ENCODE measurements at places on chromosomes 3 and 15.

DNA sequence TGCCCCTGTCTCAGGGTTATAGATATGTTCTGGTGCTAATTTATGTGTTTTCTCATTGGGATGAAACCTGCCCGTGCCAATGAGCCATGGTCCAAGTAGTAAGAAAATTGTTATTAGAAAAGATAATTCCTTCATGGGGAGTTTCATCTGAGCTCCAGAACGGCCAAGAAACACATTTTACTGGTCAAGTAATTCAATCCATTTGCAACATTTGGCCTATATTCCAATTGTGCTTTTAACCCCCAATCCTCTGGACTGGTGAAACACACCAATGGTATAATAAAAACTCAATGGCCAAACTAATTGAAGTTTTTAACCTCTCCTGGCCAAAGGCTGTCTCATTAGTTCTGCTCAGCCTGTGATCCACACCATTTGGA is 53.7 kb upstream of the XCR1 start:
- no peak for DNase-seq

GRCh38 chr15:73685981-73686380 is 1.8 kb downstream of the CD276 start:
- no peak for DNase-seq

- DNase-seq: no peak
Observed at GRCh38 chr15:101441696-101442095, 47.8 kb downstream of the PCSK6 start.

DNA sequence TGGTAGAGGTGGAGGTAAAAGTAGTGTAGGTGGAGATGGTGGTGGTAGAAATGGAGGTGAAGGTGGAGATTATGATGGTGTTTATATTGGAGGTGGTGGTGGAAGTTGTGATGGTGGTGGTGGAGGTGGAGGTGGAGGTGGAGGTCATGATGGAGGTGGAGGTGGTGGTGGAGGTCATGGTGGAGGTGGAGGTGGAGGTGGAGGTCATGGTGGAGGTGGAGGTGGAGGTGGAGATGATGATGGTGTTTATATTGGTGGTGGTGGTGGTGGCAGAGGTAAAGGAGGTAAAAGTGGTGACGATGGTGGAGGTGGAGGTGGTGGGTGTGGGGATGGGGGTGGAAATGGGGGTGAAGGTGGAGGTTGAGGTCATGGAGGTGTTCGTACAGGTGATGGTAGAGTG is 107.8 kb downstream of the ASB7 start:
- no peak for DNase-seq

DNA sequence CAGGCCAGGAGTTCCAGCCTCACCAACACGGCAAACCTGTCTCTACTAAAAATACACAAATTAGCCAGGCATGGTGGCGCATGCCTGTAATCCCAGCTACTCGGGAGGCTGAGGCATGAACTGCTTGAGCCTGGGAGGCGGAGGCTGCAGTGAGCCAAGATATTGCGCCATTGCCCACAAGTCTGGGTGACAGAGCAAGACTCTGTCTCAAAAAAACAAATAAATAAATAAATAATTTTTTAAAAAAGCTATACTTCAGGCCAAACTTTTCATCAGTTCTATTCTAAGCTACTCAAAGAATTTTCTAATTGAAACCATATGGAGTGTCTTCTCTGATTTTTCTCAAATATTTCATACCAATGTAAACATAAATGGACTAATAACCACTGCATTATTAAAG is 43.5 kb downstream of the PHC3 start:
- DNase-seq: no peak

DNA sequence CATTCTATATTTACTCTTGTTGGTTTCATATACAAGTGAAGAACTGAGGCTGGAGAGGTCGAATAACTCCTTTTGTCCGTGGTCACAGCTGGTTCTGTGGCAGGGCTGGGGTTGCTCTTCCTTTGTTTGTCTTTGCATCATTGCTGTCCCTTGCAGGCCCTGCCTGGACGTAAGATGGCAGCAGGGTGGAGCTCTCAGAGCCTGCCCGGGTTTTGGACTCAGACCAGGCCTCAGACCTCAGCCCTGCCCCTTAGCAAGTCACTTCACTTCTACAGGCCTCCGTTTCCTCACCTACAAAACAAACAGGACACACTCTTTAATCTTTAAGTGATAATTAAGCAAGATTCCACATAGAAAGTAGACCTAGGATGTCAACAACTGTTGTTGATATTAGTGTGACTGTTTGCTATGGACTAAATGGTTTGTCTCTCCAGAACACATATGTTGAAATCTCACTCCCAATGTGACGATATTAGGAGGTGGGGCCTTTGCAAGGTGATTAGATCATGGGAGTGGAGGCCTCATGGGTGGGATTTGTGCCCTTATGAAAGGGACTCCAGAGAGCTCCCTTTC is 65.6 kb upstream of the PLXNA1 start:
- DNase-seq: no peak

- no peak for DNase-seq
Observed at GRCh38 chr3:188362405-188362831, 208.5 kb downstream of the LPP start.

GRCh38 chr3:38043486-38043885 is 4.5 kb downstream of the DLEC1 start:
- no peak for DNase-seq

- DNase-seq: no peak
Observed at GRCh38 chr15:83287541-83288027, 3.1 kb upstream of the BNC1 start.

GRCh38 chr3:119649761-119650160 is 10.6 kb downstream of the POPDC2 start:
- DNase-seq: no peak

DNA sequence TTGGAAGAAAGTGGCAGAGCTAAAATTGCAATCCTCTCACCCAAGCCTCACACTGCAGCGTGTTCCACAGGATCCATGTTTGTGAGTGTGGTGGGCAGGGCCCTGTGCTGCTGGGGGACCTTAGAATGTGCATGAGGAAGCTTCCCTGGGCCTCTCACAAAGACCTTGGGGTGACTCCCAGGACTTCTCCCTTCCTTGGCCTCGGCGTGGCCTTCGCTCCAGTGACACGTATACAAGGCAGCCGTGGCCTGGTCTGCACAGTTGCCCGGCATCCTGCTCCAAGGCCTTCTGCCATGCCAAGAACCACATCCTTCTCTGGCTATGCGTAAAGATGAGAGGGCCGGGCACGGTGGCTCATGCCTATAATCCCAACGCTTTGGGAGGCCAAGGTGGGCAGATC is 196.4 kb downstream of the UACA start:
- no peak for DNase-seq

DNA sequence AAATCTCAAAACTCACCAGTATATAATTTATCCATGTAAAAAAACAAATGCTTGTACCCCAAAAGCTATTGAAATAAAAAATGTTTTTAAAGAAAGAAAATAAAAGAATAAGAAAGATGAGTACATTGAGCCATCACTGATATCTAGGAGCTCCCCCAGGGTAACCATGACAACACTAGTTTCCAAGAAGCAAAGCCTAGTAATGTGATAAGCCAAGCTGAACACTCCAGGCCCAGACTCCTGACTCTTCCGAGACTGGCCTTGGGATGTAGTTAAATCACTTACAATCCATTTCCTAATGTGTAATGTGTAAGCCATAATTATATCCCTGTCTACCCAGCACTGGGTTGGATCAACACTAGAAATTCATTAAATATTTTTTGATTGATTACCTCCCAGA is 21.1 kb upstream of the ATP8B4 start:
- no peak for DNase-seq

DNA sequence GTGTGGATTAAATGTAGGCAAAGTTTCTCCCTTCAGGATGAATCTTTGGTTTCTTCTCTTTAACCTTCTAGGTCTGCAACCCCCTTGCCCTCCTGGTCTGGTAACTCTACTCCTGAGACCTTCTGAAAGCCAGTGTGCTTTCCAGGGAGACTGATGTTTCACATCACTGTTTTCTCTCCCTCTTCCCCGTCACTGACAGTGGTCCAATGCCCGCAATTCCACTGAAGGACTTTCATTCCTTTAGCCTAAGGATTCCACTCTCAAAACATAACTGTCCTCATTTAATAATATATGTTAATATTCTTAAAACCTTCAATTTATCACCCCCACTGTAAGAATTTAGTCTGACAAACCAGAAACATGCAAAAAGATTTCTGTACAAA is 101.5 kb upstream of the CPNE4 start:
- DNase-seq: no peak

DNA sequence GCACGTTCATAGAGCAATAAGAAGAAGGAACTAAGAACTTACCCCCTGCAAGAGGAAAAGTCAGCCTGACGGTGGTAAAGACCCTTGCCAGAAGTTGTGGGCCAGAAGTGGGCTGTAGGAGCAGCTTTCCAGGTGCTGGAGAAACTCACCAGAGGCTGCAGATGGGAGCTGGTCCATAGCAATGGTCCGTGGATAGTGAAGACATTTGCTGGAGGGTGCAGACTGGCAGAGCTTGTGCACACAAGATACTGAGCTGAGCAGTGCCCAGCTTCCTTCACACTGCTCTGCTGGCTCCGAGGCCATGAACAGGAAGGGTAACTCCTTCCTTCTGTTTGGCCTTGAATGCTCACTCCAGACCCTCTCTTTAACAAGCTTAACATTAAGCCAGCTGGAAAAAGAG is 149.8 kb upstream of the BNIP2 start:
- DNase-seq: no peak

GRCh38 chr3:108036401-108036800 is 54.4 kb downstream of the CD47 start:
- no peak for DNase-seq

Measured in T-helper 17 cell (primary cell).